ENCODE measurements at places on chromosomes 7 and 10. TPM values are rescaled to one million over a fixed set of nuclear protein-coding genes. Genes with fewer than 3 reads are reported as not detected.

GRCh38 chr7:87687653-87688254 is 59.6 kb downstream of the RUNDC3B start:
- DNase-seq = no peak

DNA sequence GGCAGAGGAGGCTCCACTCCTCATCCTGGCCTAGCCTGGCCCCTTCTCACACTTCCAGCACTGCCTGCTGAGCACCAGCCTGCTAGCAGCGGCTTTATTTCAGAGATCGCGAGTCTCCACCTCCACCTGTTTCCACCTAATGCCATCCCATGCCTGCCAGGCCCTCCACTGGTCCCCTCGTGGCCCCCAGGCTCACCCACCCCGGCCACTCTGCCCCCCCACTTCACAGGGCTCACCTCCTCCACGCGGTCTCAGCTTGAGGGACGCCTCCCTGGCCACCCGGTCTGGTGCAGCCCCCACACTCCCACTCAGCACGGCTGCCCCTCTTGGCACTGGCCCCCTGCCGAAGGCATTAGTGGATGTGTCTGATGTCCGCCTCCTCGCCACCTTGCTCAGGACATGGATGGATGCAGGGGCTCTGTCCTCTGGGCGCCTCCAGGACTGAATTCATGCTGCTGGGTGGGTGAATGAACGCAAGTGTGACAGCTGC is 3.8 kb upstream of the NKX6-2 start:
- no peak for DNase-seq

DNA sequence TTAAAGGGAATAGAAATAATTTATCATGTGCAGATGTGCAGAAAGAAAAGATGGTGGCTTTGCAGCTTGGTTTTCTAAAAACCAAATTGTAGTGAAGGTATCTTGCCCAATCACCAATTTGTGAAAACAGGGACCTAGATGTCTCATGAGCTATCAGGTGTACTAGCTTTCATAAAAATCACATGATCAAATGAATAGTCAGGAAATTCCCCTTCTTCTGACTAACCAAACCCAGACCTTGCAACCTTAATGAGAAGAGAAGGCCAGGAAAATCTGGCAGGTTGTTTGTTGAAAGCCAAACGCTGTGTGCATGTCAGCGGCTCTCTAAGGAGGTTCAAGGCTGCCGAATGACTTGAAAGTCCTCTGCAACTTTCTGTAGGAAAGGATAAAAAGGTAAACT is 304.4 kb upstream of the NRP1 start:
- DNase-seq = no peak

DNA sequence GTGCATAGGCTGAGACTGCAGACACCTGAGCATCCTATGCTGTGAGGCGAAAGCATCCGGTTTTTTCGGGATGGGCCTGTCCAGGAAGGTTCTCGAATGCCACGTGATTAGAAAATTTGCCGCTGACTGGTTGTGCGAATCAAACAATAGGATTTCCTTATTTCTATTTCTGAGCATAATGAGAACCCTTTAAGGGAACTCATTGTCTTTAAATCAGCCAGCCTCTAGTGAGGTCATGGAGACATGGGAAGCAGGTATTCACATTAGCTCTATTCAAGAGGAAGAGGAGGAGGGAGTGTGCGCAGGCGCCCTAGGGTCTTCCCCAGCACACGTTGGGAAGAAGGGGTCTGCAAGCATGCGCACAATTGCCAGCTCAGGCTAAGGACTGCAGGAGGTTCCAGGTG is 5.6 kb downstream of the GIMAP1 start:
- DNase-seq = no peak

GRCh38 chr10:31064348-31064747 is 32.7 kb upstream of the ZNF438 start:
- peak; percentile 89 for DNase-seq

DNA sequence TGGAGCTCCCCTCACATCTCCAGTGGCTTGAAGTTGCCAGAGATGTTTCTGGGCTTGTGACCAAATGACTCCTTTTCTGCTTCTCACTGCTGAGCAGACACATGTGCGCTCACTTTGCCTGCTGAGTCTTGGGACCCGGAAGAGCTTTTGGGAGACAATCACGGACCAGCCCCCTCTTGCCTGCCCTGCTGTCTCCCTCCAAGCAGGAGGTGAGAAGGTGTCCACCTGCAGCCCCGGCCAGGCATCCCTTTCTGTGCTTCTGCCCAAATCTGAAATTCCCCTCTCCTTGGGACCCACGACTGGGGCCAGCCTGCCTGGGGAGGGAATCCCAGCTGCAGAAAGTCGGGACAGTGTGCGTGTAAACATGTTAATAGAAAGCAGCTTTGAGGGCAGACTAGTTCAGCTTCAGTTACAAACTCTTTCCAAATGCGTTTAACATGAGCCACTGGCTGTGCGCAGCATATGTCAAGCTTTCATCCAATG is 31.7 kb downstream of the HTRA1 start:
- DNase-seq = peak; percentile 89

DNA sequence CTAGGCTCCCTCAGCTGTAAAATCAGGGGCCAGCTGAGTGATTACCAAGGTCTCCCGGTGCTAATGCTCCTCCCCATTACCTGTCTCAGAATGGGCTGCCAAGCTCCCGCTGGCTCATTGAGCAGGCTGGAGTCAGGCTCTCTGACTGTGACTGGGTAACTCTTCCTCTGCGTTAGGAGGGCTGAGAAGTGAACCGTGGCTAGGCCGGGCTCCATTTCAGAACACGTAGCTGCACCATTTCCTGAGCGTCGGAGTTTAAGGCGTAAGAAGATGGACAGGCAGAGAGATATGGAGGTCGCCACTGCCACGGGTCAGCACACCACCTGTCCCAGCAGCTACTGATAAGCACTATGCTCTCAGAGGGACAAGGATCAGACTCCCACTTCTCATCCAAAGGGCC is 250.3 kb downstream of the TCERG1L start:
- no peak for DNase-seq

- DNase-seq = no peak
Observed at GRCh38 chr10:100927266-100927665, 14.5 kb downstream of the SLF2 start.

The IFIT1 gene
- total RNA-seq = 42.4 TPM

DNA sequence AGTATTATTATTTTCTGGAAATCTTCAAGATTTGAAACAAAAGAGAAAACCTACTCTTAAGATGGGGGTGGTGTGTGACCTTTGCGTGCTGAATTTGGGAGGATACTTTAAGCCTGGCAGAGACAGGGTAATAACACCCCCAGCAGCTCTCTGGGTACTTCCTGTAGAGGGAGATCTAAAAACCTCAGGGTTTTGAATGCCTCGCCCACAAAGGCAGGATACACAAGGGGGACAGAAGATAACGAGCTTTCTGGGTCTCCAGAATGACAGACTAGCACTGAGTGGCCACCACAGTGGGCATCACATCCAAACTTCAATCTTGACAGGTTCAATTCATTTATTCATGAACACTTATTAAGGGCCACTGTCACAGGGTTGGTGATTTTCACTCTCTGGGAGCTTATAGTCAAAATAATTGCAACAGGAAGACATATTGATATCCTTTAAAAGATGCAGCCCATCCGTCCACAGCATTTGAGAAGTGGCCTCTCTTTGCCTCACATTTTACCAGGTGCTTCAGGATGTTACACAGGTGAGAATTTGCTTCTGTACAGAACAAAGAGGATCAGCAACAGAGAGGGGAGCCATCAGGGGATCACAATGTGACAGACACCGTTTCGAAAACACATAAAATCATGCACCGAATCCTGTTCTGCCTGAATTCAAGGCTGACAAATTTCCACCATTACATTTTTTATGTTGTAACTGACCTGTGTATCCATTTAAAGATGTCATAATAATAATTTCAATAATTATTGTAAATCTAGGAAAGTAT is 14.3 kb downstream of the CPA1 start:
- no peak for DNase-seq

The GPR15LG gene
- not detected for total RNA-seq

GRCh38 chr7:47905076-47905920 is 43.0 kb downstream of the PKD1L1 start:
- no peak for DNase-seq

Data from tongue (tissue), 3 donors.